Activated T-helper 9 cell treated with anti-CD3 and anti-CD28 coated beads, Interleukin-2, amount 50 U/mL, for 16 hours (primary cell): ENCODE measurements at places on chromosomes 5 and 9.

DNA sequence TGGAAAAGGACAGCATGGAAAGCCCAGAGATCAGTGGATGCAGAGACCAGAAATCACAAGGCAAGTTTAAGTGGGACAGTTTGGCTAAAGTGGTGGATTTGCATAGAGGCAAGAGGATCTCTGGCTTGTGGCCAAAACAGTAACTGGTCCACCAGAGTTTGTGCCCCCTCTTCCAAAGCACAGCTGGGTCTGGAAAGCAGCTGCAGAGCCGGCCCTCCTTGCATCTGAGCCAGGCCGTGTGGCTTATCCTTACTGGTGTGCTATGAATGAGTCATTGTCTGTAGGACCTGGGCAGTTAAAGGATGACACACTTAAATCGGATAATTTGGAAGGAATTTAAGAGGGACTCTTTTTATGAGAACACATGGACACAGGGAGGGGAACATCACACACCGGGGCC lies 146.6 kb downstream of the PIP5K1B start:
- no peak for DNase-seq

DNA sequence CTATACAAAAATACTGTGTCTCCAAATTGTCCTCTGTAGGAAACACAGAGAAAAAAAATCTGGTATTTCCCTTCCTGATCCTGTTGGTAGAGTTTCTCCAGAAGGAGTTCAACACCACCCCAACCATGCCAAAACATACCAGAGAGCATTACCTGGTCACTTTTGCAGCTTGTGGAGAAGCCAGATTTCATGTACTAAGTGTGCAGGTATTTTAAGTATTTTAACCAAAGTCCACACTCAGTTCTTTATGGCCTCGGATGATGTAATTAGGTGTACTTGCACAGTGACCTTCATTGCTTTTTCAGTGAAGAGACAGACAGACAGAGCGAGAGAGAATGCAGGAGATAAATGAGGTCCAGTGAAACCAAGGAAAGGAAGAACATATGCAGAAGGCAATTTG lies 2046.8 kb upstream of the CDH9 start:
- DNase-seq, result no peak

GRCh38 chr5:112921026-112921832 lies 798 bp downstream of the REEP5 start:
- DNase-seq, result peak; percentile 51

- no peak for DNase-seq
These were observed 272.0 kb upstream of the ZNF462 start for GRCh38 chr9:106590759-106591505.

DNA sequence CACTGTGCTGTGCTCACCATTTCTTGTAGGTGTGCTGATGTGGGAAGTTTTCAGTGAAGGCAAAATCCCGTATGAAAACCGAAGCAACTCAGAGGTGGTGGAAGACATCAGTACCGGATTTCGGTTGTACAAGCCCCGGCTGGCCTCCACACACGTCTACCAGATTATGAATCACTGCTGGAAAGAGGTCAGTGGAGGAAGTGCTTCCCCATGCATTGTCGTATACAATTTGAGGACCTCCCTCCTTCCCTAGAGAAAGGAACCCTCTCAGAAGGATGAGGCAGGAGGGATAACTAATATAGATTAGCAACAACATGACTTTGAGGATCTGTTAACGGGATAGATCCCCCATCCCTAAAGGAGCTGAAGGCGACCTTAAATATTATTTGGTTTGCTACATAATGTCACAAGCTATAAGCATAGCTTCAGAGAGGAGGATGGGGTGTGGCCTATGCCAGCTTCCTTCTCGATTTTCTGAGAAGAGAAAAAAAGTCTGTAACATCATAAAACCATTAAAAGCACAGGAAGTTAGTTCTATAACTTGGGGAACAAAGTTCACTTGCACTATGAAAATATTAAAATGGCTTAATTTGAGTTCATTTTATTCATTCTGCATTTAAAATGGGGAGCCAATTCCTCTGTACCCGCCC lies 17.0 kb upstream of the CYFIP2 start:
- no peak for DNase-seq

GRCh38 chr9:85185486-85186217 lies 516.1 kb downstream of the NTRK2 start:
- no peak for DNase-seq

- DNase-seq, result no peak
These were observed 31.8 kb downstream of the TENT4A start for GRCh38 chr5:6744841-6745705.

GRCh38 chr9:21830589-21830988 lies 28.2 kb downstream of the MTAP start:
- DNase-seq, result no peak

GRCh38 chr9:73031350-73031749 lies 78.5 kb upstream of the ALDH1A1 start:
- no peak for DNase-seq

GRCh38 chr9:97373331-97373730 lies 38.6 kb upstream of the TDRD7 start:
- no peak for DNase-seq

- no peak for DNase-seq
These were observed 59.5 kb downstream of the VAV2 start for GRCh38 chr9:133932633-133933032.

DNA sequence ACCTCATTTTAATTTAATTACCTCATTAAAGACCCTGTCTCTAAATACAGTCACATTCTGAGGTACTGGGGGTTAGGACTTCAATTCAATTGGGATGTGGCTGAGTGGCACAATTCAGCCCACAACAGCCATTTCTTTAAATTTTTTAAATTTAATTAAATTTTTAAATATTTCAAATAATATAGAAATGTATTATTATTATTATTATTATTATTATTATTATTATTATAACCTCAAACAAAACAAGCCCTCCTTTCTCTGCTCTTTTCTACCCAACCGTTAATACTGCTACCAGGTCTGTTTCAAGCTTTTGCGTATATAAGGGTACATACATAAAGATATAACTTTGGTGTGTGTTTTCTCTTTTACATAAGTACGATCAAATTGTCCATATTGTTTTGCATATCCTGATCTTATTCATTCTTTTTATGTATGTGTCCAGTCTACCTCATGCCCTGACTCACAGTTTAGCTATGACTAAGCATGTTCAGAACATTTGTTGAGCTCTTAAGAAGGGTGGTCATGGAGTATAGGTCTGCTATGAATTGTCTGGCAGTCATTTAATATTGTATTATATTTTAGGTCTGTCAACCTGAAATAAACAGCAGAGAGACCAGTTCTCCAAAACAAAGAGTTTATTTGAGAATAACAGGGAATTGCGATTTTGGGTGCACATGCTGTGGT lies 16.1 kb upstream of the RAB14 start:
- no peak for DNase-seq

DNA sequence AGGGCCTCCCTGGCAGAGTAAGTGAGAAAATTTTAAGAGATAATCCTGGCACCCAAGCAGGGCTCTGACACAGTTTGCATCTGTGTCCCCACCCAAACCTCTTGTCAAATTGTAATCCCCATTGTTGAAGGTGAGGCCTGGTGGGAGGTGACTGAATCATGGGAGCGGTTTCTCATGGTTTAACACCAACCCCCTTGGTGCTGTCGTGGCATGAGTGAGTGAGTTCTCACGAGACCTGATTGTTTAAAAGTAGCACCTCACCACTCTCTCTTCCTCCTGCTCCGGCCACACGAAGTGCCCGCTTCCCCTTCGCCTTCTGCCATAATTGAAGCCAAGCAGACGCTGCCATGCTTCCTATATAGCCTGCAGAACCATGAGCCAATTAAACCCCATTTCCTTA lies 80.1 kb downstream of the FBXW11 start:
- no peak for DNase-seq

DNA sequence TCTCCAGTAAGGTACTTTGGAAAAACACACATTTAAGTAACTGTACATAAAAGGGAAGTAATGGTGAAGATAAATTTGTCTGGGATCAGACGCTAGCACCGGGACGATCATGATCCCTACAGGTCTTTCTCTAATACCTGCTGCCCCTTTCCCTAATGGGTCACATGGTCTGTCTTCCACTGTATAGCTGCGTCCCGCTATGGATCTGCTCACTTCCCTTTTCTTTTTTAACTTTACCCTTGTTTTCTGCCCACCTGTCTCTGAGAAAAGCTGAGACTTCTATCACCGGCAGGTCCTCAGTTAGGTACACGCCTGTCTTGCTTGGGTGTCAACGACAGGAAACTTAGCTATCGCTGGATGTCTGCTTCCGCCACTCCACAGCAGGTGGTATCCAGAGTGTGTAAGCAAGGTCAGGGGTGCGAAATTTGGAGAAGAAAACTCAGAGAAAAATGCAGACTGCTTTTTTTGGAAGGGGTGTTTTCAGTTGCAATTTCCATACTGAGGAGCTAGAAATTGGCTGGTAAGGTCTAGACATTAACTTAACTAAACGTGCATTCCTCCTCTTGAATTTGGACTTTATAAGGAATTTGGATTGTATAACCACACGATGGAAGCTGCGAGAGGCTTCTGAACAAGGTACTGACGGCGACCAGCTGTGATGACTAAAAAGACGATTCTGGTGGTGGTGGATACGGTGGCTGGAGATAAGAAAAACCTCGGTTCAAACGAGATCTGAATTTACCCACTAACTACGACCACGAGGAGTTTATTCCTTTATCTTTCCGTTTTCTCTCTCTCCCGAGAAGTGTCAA lies 1.1 kb upstream of the ICE1 start:
- no peak for DNase-seq

DNA sequence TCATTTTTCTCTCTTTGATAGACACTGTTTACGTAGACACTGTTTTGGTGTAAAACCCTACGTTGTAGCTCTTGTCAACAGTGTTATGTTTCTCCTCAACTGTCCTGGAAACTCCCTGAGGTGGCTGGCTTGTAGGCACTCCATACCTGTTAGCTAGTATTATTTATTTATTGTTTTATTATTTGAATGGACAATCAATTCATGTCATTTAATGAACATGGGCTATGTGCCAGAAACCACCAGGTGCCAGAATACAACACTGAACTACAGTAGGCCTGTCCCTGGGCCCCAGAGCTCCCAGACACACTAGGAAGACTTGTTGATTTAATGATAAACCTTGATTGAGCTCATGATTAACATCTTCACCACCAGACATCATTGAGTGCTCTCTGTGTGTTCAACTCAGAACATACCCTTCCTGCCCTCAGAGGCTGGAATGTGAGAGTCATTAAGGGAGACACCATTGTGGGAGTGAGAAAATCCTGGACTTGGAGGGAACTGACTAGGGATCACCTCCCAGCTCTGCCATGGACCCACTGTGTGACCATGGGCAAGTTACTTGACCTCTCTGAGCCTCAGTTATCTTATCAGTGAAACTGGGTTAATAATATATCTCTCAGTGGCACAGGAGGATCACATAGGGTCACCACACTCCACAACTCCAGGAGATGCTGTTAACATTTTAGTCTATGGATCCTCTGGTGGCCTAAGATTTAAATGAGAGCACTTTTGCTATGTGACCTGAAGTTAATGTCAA lies 19.2 kb downstream of the IRF1 start:
- DNase-seq, result no peak

- DNase-seq, result peak; percentile 82
These were observed 15.0 kb downstream of the GLIPR2 start for GRCh38 chr9:36151316-36152210.

DNA sequence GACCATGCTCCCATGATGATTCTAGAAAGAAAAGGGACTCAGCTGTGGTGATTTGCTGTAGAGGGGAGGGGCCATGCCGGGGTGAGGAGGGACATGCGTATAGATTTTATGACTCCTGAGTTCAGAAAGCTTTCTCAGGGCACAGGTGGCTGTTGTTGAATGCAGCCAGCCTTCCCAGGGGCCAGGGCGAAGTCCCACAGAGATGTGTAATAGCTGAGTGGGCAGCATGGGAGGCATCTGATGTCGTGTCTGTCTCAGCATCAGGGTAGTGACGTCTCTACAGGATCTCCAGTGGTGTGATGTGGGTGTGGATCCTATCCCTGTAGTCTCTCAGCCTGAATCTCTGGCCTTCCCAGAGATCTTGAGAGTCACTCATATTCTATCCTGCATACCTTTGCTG lies 7.8 kb upstream of the BOD1 start:
- no peak for DNase-seq

GRCh38 chr9:133854765-133855164 lies 116.6 kb upstream of the SARDH start:
- DNase-seq, result no peak

GRCh38 chr5:123170816-123171215 lies 81.8 kb downstream of the PRDM6 start:
- DNase-seq, result no peak

- no peak for DNase-seq
These were observed 167.9 kb upstream of the VLDLR start for GRCh38 chr9:2453701-2454100.

- no peak for DNase-seq
These were observed 5.5 kb downstream of the C9orf85 start for GRCh38 chr9:71916834-71917534.

- DNase-seq, result no peak
These were observed 13.9 kb downstream of the HTR4 start for GRCh38 chr5:148640471-148640870.

DNA sequence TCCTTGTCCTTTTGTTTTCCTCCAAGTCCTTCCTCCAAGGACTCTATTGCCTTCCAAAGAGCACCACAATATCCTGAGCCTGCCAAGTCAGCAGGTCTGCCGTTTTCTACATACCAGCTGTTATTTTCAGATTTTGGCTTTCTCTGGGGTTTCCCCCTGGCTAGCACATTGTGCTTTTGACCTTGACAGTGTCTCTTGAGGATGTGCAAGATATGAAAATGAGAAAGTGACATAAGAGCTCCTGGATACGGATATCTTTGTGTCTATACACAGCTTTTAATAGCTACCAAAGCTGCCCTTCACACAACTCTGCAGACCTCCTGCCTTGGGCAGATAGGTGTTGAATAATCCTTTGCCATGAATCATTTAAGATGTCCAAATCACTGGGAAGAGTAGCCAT lies 67.0 kb downstream of the HAPLN1 start:
- DNase-seq, result no peak

GRCh38 chr5:143824851-143825720 lies 13.1 kb downstream of the HMHB1 start:
- peak; percentile 75 for DNase-seq

- DNase-seq, result no peak
These were observed 267.2 kb upstream of the DAB2 start for GRCh38 chr5:39691993-39692392.

DNA sequence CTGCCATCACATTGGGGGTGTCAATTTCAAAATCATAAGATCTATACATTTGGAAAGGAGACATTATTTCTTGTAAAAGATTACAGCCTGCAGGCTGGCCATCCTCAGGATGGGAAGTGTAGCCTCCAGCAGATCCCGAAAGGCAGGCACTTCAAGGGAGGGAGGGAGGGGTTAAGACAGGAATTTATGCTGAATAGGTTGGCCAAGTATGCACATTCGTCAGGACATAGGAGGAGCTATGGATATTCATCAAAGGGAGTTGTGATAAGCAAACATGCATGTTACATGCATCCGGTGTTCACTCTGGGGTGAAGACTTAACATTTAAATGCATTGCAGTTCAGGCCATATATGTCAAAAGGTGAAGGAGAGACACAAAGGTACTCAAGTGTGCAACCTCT lies 119.4 kb downstream of the CEP120 start:
- no peak for DNase-seq
